Activated T-helper 1 cell treated with anti-CD3 and anti-CD28 coated beads, Interleukin-12 subunit alpha, Interleukin-12 subunit beta, Interleukin-2, Interleukin-4 antibody, amounts not matched to agents 30 ng/mL and 10 ng/mL and 1 ng/mL, durations not matched to agents 14 hours and 24 hours and 36 hours (primary cell): ENCODE measurements at places on chromosomes 3 and 15. TPM values are rescaled to one million over a fixed set of nuclear protein-coding genes. Genes with fewer than 3 reads are reported as not detected.

Gene ISLR
- total RNA-seq = not detected in 2 replicates

Gene TGM5
- not detected in 2 replicates for total RNA-seq

GRCh38 chr3:181859518-181859917 lies 147.8 kb downstream of the SOX2 start:
- no peaks in the 10 kb centered on the region for H3K36me3 ChIP-seq
- H3K27ac ChIP-seq = no peak overlapping the region
- no peak for DNase-seq
- no peak overlapping the region for H3K4me3 ChIP-seq

DNA sequence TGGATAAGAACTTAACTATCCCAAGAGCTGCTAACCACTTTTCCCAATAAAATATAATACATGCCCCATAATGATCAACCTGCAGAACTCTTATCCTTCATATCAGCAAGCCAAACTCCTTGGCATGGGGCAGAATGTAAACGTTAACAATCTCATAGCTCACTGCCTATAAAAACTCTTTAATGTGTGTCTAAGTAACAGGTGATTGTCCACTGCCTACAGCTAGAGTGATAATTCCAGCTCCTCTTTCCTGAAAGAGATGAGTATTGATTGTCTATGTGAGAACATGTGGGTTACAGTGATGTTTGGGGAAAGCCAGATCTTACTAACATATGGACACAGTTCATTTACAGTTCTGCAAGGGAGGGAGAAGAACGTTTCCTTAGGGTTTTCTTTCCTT lies 11.3 kb upstream of the GLCE start:
- no peak overlapping the region for H3K4me3 ChIP-seq
- H3K36me3 ChIP-seq = peaks cover 2% of the 10 kb centered on the region
- peaks cover 40% of the 10 kb centered on the region for H3K27me3 ChIP-seq
- no peak overlapping the region for H3K27ac ChIP-seq

- no peak overlapping the region for H3K4me3 ChIP-seq
- no peaks in the 10 kb centered on the region for H3K4me1 ChIP-seq
These were observed 4.0 kb downstream of the STX19 start for GRCh38 chr3:94024385-94024784.

DNA sequence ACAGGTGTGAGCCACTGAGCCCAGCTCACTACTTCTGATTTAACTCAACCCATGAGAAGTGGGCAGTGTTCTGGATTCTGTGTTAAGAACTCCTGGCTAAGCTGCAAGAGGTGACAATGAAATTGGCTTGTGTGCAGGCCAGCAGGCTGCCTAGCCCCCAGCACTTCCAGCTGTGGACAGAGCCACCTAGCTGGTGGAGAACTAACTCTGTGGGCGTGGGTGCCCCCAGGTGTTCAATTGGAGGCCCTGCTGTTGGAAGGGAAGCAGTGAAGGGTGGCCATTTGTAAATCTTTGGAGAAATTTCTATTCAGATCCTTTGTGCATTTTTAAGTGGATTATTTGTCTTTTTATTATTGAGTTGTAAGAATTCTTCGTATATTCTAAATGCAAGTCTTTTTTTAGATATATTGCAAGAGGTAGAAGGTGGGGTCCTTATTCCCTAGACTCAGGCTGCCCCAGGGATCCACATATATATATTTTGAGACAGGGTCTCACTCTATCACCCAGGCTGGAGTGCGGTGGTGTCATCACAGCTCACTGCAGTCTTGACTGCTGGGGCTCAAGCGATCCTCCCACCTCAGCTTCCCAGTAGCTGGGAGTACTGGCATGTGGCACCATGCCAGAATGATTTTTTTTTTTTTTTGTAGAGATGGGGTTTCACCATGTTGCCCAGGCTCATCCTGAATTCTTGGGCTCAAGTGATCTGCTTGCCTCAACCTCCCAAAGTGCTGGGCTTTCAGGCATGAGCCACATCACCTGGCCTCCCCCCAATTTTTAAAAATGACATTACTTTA lies 7.2 kb upstream of the SCAMP5 start:
- no peak overlapping the region for H3K27ac ChIP-seq
- H3K4me1 ChIP-seq = peaks cover 9% of the 10 kb centered on the region
- no peaks in the 10 kb centered on the region for H3K36me3 ChIP-seq
- H3K4me3 ChIP-seq = no peak overlapping the region
- H3K27me3 ChIP-seq = peaks cover 13% of the 10 kb centered on the region
